Fibroblast of lung (primary cell): ENCODE measurements at places on chromosomes 2 and 18. TPM values are rescaled to one million over a fixed set of nuclear protein-coding genes. Genes with fewer than 3 reads are reported as not detected.

DNA sequence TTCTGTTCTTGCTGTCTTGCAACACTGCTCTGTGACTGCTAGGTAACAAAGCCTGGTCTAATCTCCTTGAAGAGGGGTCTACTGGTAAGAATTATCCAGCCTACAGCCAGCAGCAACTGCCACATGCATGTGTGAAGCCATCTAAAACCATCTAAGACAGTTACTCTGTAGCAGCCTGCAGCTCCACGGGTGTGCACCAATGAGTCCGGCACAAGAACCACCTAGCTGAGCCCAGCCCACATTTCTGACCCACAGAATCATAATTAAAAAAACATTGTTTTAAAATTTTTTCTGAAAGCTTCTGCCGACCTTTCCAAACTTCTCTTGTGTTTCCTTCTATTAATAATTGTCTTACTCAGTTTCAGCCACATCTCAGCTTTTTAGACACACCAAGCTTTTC, 102.8 kb downstream of the ZNF385B start:
- no peak for DNase-seq

GRCh38 chr2:29782549-29783458, 138.6 kb downstream of the ALK start:
- DNase-seq: no peak

- DNase-seq: no peak
Measured at GRCh38 chr2:84749442-84749841, 131.4 kb downstream of the TRABD2A start.

GRCh38 chr18:61764381-61764780, 128.4 kb downstream of the RNF152 start:
- no peak for DNase-seq

The IL1R1 gene
- 110 and 173 TPM in 2 replicates for total RNA-seq

The GDF7 gene
- total RNA-seq: under 0.01 and 0.33 TPM in 2 replicates

The GATA6 gene
- total RNA-seq: 6.3 and 10.0 TPM in 2 replicates

The PMAIP1 gene
- 29.8 and 34.7 TPM in 2 replicates for total RNA-seq

The TSPYL6 gene
- total RNA-seq: not detected in 2 replicates
